ENCODE measurements at places on chromosomes 3 and 15. TPM values are rescaled to one million over a fixed set of nuclear protein-coding genes. Genes with fewer than 3 reads are reported as not detected.
A peak's percentile ranks its signal among the peaks of the same experiment; 100 is the strongest.

GRCh38 chr3:28171962-28172361 is 69.5 kb upstream of the CMC1 start:
- DNase-seq = no peak

The LXN gene
- 179 TPM for total RNA-seq

The EFHB gene
- total RNA-seq = 0.32 TPM

- DNase-seq = no peak
Measured at GRCh38 chr3:128168836-128169235, 15.6 kb downstream of the EEFSEC start.

GRCh38 chr3:45034612-45035252 is 8.6 kb downstream of the CLEC3B start:
- no peak for DNase-seq

- DNase-seq = no peak
Measured at GRCh38 chr15:54150255-54150654, 172.0 kb downstream of the UNC13C start.

DNA sequence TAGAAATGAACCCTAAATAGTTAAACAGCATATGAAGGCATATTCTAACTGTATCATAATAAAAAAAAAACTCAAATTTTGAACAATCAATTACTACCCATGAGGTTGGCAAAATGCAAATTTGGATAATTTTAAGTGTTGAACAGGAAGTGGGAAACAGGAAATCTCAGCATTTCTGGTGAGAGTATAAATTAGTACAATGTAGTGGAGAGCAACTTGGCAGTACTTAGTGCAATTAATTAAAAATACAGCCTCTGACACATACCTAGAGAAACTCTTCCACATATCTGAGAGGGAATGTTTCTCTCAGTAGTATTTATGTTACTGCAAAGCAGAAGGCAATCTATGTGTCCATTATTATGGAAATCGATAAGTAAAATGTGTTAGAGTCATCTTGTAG is 96.8 kb downstream of the TUSC7 start:
- no peak for DNase-seq

The NEK10 gene
- total RNA-seq = 5.6 TPM

DNA sequence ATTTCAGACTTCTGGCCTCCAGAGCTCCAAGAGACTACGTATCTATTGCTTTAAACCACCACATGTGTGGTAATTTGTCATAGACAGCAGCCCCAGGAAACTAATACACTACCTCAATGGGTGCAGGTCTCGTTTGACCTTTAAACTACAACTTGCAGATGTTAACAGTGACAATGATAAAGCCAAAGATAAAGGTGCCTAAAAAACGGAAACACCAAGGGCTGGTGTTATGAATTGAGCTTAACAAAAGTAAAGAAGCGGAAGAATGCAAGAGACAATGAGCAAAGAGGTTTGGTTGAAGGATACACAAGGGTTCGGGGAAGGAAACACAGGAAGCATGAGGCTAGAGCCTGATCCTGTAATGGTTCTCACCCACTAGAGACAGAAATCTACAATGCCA is 50.8 kb downstream of the RFTN1 start:
- no peak for DNase-seq

DNA sequence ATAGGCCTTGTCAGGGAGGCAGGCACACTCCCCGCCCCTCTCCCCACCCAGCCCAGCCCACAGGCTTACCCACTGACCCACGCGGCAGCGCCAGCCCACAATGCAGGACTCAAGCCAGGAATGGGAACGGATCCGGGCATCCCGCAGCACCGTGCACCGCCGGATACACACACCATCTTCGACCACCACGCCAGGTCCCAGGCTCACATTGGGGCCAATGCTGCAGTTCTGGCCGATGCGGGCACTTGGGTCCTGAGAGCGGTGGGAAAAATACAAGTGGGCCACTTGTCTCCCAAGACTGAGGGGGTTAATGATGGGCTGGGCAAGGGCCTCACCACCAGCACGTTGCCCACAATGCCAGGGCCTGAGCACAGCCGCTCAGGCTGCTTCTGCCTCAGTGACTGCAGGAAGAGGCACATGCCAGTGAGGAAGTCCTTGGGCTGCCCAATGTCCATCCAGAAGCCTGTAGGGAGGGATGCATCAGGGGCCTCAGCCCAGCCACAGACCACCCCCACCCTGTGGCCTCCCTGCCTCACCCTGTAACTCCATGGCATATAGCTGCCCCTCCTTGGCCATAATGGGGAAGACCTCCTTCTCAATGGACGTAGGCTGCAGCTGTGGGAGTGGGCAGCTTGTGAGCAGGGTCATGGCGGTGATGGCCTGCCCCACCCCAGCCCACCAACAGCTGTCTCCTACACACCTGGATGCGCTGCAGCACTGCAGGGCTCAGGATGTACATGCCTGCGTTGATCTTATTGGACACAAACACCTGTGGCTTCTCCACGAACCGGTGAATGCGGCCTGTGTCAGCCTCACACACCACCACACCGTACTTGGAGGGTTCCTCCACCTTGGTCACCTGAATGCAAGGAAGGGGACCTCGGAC is 1.6 kb downstream of the GMPPB start:
- no peak for DNase-seq

GRCh38 chr3:183180110-183180783 is 17.7 kb upstream of the LAMP3 start:
- DNase-seq = no peak

The CISH gene
- total RNA-seq = 0.28 TPM

GRCh38 chr3:9064850-9065249 is 101.6 kb upstream of the RAD18 start:
- DNase-seq = peak; percentile 63

DNA sequence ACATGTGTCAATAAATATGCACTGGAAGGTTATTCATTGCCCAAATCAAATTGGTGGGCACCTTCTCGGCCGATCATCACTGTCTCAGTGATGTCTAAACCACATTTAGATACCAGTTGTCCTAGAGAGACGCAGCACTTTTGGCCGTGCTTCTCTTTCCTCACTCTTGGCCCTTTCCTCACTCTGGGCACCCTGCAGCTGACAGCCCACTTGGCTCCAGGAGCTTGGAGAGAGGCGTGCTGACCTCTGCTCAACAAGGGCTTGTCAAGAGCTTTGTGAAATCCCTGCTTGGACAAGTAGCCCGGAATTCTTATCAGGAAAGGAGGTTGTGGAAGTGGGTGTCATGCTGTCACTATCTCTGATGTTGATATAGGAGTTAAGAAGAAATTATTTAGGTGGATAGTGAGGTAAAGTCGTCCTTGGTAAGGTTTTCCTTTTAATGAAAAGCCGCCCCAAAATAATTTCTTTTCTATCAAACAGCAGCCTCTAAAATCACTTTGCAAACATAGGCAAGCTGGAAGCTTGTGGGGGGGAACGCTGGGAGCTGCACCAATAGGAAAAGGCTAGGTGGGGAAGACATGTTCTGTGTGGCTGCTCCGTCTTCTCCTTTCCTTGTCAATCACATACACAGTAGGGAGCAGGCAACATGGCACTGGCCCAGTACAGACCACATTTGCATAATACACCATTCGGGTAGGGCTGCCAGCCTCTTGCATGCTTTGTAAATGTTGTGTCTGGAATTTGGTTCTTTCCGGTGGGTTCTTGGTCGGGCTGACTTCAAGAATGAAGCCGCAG is 126.8 kb upstream of the UBE3A start:
- no peak for DNase-seq

The GPR62 gene
- 0.07 TPM for total RNA-seq

DNA sequence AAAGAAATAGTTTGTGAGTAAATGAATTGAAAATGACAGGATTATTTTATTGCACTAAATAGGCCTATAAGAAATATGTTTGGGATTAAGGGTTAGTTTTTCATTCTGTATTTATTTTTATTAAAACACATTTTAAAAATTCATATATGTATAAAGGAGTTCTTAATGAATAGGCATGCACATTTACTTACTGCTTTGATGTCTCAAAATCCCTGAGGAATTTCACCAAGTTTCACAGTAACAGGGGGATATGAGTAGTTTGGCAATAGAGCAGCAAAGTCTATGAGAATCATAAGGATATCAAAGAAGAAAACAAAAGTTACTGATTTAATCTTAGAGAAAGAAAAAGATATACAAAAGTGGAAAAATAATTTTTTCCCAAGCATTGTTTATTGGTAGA is 411.7 kb downstream of the NAALADL2 start:
- no peak for DNase-seq

DNA sequence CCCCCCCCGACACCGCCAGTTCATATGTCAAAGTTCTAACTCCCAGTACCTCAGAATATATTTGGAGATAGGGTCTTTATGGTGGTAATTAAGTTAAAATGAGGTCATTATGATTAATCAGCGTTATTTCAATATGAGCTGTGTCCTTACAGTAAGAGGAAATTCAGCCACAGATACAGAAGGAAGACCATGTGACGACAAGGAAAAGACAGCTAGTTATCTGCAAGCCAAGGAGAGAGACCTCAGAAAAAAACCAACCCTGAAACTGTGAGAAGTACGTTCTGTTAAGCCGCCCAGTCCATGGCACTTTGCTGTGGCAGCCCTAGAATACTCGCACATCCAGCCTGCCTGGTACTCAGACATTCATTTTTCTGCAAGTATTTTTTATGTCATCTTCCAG is 62.3 kb upstream of the ARL8B start:
- no peak for DNase-seq

- DNase-seq = no peak
Measured at GRCh38 chr3:56970461-56970879, 90.0 kb upstream of the SPATA12 start.

DNA sequence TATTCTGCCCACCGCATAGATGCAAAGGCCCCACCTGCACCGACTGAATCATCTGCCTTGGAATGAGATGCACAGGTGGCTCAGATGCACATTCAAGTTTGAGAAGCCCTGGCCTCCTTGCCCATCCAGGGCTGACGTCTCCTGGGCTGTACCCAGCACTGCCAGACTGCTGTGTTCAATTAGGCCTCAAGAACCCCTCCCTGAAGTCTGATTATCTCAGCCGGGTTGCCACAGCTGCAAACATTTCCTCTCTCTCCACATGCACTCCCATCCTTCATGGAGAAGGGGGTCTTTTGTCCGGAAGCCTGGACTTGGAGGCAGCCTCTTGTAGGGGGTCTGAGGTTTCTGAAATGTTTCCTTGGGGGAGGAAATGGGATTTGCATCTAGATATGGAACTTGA is 459.4 kb upstream of the PROK2 start:
- no peak for DNase-seq

The GOLGA8M gene
- total RNA-seq = 0.35 TPM

The ONECUT1 gene
- total RNA-seq = not detected

DNA sequence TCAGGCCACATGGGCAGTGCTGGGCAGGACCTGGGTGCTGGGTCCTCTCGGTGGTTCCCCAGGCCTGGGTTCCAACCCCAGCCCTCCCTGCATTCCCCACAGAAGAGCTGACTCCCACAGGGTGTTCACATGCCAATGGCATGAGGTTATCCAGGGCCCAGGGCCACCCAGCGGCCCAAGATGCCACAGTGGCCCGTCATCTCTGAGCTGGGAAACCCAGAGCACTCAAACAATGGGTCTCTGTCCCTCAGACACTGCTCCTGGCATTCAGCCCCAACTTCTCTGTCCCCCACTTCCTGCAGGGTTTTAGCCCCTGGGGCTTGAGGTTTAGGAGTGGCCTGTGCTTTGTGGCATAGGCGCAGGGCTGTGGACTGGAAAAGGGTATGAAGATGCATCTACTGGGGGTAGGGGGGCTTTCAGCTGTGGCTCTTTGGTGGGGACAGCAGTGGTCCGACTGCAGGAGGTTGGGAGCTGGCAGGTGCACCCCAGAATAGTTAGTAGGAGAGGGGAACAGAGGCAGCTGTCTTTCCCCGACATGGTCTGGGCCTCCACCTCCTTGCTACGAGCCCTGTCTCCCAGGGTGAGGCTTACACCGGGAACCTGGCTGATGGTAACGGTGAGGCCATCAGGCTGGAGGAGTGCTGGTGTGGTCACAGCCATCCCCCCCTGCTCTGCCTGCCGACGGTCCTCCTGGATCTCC is 1.7 kb downstream of the CCDC9B start:
- DNase-seq = no peak

GRCh38 chr15:25774871-25775270 is 88.3 kb downstream of the ATP10A start:
- DNase-seq = no peak

- no peak for DNase-seq
Measured at GRCh38 chr3:96986241-96986640, 171.8 kb downstream of the EPHA6 start.

DNA sequence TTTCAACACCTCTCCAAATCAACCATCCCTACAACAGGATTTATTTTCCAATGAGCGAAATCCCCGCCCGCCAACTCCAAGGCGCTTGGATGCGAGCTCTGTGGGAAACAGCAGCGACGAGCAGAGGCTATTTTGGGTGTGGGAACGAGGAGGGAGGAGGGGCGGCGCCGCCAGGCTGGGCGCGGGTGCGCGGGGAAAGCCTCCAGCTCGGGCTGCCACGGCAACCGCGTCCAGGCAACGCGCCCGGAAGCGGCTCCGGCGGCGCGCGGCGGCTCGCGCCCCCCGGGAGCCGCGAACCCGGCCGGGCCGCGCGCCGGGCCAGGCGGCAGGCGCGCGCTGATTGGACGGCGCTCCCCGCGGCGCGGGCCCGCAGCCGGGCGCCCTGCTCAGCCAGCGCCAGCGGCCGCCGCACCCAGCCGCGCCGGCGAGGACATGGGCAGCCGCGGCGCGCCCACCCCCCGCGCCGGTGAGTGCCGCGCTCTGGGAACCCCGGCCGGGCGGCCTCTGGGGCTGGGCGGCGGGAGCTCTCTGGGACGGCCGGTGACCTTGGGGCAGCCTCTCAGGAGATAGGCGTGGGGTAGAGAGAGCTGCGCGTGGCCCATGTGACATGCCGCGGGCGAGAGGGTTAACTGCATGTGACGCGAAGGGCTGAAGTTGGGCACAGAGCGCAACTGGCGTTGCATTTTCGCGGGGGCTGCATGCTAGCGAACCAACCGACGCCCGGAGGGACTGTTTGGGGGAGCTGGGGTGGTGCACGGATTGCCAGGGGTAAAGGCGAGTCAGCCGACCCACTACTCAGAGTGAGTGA is at the start of gene FAM81A:
Gene FAM81A, plus strand, starts transcription at position 370 of the 808 bp plus-strand sequence. CDS start 20,441 bp downstream, outside the sequence.
- DNase-seq = no peak

- no peak for DNase-seq
Measured at GRCh38 chr3:148319161-148319915, 378.4 kb upstream of the AGTR1 start.

The ACSBG1 gene
- not detected for total RNA-seq

DNA sequence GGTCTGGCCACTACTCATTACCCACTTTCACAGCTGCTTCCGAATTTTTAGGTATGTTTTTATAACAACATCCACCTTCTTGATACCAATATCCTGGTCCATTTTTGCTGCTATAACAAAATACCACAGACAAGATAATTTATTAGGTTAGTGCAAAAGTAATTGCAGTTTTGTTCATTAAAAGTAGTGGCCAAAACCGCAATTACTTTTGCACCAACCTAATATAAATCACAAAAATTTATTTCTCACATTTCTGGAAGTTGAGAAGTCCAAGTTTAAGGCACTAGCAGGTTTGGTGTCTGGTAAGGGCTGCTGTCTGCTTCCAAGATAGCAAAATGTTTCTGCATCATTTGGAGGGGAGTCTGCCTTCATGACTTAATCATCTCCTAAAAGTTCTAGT is 624.7 kb upstream of the ALCAM start:
- DNase-seq = no peak

The MAP6D1 gene
- total RNA-seq = 2.9 TPM

GRCh38 chr15:43968551-43968950 is 141.7 kb downstream of the WDR76 start:
- no peak for DNase-seq

GRCh38 chr3:23201154-23201838 is 1.8 kb upstream of the UBE2E2 start:
- no peak for DNase-seq

The REC114 gene
- total RNA-seq = not detected

The NPAP1 gene
- not detected for total RNA-seq

The C3orf80 gene
- 0.04 TPM for total RNA-seq

The SUSD5 gene
- 3.8 TPM for total RNA-seq

- no peak for DNase-seq
Measured at GRCh38 chr3:158658889-158659288, 13.6 kb downstream of the LXN start.

All from pulmonary artery endothelial cell (primary cell).